ENCODE measurements at places on chromosomes 12 and 14. TPM values are rescaled to one million over a fixed set of nuclear protein-coding genes. Genes with fewer than 3 reads are reported as not detected.

- DNase-seq, result no peak
Measured at GRCh38 chr14:24311837-24312615, 724 bp downstream of the LTB4R start.

DNA sequence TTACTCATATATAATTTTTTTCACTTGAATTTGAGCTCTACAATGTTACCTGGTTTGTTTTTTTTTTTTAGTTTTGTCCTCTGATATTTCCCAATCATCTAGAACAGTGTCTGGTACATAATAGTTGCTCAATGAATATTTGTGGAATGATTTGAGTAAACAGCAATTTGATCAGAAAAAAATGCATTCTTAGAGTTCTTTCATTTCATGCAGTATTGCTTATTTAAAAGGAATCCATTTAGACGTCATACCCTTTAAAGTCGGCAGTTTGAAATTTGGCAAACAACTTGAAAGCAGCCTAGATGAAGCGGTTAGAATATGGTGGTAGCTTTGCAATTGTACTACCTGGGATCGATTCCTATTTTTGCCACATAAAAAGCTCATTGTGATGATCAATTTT is 140.0 kb downstream of the PDE3A start:
- DNase-seq, result no peak

DNA sequence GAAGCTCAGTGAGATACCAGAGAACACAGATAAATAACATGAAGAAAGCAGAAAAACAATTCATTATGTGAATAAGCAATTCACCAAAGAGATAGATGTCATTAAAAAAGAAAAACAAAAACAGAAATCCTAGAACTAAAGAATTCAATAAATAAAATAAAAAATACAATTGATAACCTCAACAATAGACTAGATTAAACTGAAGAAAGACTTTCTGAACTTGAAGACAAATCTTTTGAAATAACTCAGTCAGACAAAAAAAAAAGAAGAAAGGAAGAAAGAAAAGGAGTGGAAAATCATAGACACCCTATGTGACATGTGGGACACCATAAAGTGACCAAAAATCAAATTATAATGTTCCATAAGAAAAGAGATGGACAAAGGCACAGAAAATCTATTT is 14.0 kb upstream of the SLC38A1 start:
- DNase-seq, result no peak

Gene CCDC175
- total RNA-seq, result not detected

DNA sequence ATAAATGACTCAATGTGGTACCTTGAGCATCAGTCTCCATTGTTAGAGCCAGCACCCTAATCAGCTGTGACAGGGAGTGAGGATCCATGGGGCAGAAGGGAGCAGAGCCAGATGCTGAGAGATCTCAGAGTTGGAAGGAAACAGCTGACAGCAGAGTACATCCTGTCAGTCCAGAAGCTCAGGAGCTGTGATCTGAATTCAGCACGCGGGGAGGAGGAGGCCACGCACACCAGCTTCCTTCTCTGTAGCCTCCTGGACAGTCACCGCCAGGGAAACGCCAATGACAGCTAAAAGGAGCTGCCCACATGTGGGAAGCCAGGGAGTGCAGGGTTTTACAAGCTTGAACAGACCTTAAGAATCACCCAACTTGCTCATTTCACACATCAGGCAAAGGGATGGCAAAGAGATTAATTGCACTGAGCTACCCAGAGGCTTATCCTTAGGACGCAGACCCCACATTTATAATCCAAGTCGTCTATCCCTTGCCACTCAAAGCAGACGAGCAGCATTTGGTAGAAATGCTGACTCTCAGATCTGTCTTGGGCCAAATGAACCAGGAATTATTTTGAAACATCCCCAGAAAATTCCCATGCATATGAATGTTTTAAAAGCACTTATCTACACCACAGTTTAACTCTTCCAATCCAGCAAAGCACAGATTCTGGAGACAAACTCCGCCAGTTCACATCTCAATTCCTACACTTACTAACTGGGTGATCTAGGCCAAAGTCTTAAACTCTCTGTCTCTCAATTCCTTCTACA is 322.6 kb upstream of the TMTC1 start:
- no peak for DNase-seq

GRCh38 chr14:30069536-30069935 is 141.9 kb upstream of the PRKD1 start:
- DNase-seq, result no peak

Data from HT1080 (cell line).